Brain pericyte (primary cell): ENCODE measurements at places on chromosomes 4 and X.

GRCh38 chr4:126954537-126955291, 678.0 kb upstream of the INTU start:
- no peak for DNase-seq

GRCh38 chrX:40085102-40085551, 12.6 kb downstream of the BCOR start:
- no peak for DNase-seq

DNA sequence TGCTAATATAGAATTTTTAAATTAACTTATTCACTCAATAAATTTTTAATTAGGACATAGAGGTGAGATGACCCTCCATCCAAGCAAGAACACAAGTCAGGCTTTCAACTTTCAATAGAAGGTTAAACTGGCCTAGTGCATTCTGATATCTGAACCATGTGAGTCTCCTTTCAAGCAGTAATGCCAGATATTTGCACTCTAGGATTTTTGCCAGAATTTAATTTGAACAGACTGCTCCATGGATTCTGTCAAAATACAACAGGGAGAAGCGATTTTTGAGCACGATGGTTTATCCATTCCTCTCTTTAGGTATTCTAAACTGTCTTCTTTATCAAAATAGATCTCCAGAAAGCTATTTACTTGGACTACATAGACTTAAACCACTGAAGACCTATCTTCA, 72.0 kb upstream of the DCLK2 start:
- DNase-seq = no peak

DNA sequence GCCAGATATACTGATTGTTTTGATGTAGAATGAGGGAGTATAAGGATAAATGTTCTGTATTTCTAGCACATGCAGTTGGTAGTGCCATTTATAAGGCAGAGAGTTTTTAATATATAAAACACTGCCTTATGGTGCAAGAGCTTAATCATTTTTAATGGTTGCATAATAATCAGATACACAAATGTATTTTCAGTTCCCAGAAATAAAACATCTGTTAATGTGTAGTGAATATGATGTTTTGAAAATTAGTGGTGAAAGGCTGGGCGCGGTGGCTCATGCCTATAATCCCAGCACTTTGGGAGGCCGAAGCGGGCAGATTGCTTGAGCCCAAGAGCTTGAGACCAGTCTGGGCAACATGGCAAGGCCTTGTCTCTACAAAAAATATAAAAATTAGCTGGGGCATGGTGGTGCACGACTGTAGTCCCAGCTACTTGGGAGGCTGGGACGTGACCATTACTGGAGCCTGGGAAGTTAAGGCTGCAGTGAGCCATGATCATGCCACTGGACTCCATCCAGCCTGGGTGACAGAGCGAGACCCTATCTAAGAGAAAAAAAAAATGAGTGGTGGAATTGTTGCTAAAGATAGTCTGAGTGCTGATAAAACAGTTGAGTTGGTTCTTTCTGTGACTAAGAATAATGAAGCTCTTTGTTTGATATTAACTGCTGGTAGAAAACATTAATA, 29.3 kb downstream of the CLCN3 start:
- no peak for DNase-seq

DNA sequence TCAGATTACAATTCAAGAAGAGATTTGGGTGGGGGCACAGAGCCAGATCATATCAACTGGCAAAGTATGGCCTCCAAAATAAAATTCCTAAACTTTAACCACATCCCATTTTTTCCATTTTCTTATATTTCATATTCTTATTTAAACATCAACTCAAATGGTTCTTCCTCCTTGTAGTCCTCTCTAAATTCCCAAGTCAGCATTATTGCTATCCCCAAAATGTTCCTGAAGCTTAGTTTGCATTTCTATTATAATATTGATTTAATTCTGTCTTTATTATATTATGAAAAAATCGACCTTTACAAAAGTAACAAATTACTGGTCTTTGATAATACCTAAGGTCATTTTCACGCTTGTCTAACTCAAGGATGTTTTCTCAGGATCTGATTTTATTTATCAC, 67.5 kb downstream of the NPY1R start:
- DNase-seq = no peak

GRCh38 chr4:36532670-36533379, 251.4 kb downstream of the DTHD1 start:
- no peak for DNase-seq

- DNase-seq = no peak
Observed at GRCh38 chrX:26192204-26192603, at the start of gene MAGEB6. TSS of gene MAGEB6 (plus strand) at chrX:26192440. CDS start at chrX:26193847, 1,407 bp downstream.

- DNase-seq = no peak
Observed at GRCh38 chr4:20487852-20488251, 212.4 kb upstream of the PACRGL start.

DNA sequence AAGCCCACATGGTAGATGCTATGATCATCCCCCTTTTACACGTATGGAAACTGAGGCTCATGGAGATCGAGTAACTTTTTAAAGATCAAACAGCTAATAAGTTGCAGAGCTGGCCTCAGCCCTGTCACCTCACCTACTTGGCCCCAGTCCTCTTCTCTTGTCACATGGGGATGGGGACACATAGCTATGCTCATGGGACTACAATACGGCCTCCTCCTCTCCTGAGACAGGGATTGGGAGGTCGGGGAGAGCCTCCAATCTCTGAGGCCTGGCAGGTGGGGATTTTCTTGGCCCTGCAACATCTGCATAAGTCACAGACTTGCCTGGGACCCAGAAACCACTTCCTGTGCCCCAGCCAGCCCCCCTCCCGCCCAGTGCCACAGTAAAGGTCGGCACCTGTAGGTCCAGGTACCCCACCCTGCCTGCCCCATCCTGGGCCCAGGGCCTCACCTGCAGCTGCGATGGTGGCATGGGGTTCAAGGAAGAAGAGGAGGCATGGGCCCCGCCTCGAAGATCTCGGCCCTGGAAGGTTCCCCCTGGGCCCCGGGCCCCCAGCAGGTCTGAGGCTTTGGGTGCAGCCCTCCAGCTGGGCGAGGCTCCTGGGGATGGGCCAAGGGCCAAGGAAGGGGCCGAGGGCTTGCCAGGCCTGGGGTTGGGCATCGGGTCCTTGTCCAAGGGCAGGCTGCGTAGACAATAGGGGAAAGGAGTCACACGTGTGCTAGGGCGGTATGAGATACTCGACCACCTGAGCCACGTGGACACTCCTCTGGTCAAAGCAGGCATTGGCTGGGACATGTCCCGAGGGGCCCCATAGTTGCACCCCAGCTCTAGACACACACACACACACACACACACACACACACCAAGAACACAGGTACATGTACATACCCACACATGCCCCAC, 6.4 kb downstream of the FOXP3 start:
- DNase-seq = no peak

DNA sequence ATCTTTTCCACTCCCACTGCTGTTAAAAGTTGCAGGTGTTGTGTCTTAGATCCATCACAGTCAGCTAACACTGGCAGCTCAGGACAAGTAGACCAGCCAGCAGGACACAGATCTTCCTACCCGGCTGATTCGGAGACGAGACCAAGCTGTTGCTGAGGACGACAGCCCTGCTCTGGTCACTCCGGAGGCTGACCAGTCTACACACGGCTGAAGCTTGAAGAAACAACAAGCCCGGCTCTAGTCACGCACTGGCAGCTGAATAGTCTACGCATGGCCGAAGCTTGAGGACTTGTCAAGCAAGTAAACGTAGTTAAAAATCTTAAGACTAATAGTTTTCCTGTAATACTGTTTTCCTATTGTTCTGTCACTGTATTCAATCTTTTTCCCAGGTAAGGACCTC, 1.8 kb downstream of the ACOX3 start:
- DNase-seq = no peak

DNA sequence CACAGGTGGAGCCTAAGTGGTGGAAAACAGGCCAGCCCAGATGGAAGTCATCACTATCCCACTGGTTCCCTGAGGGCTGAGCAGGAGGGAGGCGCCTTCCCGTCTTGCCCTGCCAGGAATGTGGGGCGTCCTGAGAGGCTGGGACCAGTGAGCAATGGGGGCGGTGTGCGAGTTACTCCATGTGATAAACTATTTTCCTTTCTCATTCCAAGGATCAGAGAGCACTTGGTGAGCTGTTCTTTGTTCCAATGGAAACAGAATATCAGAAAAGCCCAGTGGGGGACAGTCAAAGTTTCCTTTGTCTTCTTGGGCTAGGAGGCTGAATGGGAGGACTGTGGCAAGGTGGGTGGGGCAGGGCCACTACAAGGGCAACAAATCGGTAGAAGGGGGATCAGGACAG, 86.2 kb downstream of the NHSL2 start:
- no peak for DNase-seq

DNA sequence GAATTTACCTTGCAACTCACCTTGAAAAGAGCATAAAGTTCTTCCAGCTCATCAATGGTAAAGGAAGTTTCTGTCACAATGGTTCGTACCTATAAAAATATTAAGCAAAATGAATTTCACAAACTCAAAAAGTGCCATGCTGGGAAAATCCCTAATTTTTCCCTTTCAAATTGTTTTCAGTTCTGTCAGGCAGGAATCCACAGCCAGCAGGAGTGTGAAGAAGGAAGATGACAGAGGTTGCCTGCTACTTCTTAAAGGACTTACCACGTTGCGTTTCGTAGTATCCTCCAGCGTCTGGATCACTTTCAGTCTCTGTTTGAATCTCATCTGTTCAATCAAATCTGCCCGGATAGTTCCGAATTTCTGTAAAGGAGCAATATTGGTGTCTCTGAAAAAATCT, 70.3 kb upstream of the UCP1 start:
- no peak for DNase-seq

DNA sequence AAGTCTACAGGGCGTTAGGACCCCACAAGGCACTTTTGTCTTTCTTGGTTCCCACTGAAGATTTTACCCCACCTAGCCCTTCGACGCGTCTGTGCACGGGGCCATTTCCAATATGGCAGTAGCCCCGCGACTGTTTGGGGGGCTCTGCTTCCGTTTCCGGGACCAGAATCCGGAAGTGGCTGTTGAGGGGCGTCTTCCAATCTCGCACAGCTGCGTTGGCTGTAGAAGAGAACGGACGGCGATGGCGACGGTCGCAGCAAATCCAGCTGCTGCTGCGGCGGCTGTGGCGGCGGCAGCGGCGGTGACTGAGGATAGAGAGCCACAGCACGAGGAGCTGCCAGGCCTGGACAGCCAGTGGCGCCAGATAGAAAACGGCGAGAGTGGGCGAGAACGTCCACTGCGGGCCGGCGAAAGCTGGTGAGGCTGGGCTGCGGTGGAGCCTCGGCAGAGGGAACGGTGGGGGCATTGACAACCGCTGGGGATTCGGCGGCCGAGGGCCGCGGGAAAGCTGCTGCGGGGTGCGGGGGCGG, at the start of gene USP11:
USP11 (plus strand) TSS at position 207 of the 530 bp plus-strand sequence; CDS start at position 242, 35 bp downstream.
- no peak for DNase-seq

GRCh38 chr4:186201535-186202230, 10.3 kb downstream of the CYP4V2 start:
- no peak for DNase-seq

DNA sequence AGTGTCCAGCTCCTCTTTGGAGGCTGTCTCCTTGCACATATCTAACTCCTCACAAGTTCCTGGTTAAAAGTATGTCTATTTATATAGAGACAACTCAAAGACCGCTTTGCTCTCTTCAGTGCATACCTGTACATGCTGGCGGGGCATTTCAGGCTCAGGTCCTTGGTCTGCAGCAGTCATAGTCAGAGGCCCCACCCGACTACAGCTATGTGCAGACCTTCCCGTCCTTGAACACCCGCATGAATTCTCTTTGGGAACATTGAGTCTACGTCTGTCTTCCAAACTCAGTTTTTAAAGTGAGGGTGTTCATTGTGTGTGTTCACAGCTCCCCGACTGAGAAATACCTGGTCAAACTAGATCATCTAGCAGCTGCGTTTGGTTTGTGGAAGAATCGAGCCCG, 4.2 kb downstream of the BCOR start:
- no peak for DNase-seq

DNA sequence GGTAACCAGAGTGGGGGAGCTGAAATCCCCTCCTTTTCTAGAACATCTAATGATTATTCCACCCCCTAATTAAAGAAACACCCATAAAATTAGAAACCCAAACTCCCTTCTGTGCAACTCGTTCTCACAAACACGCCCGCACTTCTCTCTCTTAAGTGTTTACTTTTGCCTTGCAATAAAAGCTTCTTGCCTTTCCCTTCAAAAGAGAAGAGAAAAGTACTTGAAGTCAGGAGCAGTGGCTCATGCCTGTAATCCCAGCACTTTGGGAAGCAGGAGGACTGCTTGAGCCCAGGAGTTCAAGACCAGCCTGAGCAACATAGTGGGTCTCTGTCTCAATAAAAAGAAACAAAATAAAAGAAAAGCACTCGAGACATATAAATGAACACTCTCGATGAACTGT, 3.6 kb upstream of the GPR173 start:
- no peak for DNase-seq

DNA sequence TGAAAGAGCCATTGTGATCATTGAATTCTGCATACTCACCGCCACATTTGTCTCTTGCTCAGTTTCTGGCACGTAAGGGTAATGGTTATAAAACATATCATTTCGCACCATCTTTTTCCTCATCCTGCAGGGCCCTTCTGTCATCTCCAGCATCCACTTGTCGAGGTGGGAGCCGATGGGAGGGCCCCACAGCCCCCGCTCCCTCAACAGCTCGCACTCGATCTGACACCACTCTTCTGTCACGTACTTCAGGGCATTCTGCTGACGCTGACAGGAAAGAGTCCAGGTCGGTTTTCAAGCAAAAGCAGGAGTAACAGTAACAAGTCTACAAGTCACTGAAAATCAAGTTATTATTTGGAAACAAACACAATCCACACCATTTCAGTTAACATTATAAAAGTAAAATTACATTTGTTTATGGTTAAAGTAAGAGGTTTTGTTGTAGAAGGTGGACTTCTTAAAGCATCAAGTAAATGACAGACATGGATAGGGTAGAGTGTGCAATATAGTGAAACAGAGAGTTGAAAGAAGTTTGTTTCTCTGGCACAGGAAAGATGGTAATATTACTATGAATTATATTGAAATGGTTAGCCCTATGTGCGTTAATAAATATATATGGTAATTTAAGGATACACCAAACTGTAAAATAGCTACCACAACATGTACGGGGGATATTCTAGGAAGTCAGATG, 150.6 kb downstream of the CDS1 start:
- DNase-seq = no peak

DNA sequence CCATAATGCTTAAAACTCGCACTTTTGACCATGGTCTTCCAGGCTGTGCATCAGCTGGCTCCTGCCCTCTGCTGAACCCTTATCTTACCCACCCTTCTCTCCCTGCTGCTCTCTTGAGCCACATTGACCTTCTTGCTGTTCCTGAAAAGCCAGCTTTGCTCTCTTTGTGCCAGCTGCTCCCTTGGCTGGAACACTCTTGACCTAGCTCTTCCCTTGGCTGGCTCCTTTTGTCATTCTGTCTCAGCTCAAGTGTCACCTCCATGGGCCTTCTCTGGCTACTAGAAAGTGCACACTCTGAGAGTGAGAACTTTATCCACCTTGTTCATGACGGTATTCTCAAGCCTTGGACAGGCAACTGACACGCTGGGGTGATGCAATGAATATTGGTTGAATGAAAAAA, 112.1 kb downstream of the MGST2 start:
- DNase-seq = no peak

DNA sequence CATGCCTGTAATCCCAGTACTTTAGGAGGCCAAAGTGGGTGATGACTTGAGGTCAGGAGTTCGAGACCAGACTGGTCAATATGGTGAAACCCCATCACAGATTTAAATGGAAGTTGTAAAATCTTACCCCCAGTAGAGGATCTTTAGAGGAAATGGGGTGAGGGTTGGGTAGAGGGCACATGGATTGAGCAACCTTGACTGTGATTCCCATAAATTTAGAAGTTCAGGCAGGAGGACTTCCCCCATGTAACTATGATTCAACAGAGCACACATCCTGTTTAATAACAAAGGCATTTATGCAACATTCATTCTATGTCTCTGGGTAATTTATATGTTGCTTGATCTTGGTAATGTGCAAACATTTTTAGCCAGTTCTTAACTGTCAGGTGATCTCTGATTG, 143.1 kb downstream of the RBM47 start:
- DNase-seq = no peak
